ENCODE measurements at places on chromosomes 13 and 19. TPM values are rescaled to one million over a fixed set of nuclear protein-coding genes. Genes with fewer than 3 reads are reported as not detected.

DNA sequence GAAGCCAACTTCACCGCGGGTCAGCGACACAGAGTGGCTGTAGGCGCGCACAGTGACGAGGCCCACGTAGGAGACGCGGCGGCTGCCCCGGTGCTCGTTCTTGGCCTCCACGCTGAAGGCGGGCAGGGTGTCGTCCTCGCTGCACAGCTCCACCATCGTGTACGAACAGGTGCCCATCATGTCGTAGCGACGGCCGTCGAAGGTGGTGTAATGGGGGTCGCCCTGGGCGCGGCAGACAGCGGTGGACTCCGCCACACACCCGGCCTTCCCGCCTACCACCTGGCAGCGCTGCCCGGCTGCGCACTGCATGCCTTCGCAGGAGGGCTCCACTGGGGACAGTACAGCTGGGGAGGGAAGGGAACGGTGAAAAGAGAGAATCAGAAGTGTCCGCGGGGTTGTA, 10.0 kb downstream of the FCGBP start:
- no peak for DNase-seq

Gene ZNF730
- 0.08 TPM for total RNA-seq

- DNase-seq = no peak
Observed at GRCh38 chr13:66424422-66424821, 805.7 kb downstream of the PCDH9 start.

- DNase-seq = no peak
Observed at GRCh38 chr19:41398598-41398997, 980 bp downstream of the BCKDHA start.

- no peak for DNase-seq
Observed at GRCh38 chr19:54387991-54388801, 23.5 kb upstream of the LAIR1 start.

DNA sequence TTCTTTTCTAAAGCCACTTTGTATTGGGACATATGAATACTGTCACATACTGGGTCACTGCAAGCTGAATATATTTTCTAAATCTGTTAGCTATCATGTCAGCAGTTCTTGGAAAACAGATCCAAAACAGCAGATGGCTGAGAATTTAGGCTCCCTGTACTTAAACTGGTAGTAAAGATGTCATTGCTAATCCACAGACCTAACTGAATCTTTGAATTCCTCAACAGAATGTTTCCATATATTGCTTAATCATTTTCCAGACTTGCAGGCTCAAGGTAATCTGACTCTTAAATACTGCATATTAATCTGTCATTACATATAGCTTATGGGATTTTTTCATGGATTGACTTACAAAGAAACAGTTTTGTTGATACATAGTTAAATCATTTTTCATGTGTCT, 639.0 kb upstream of the KLHL1 start:
- no peak for DNase-seq

- DNase-seq = no peak
Observed at GRCh38 chr13:71865874-71866334, 1.1 kb downstream of the DACH1 start.

GRCh38 chr13:75181906-75182305, 300.1 kb downstream of the TBC1D4 start:
- no peak for DNase-seq

Gene ZNF534
- total RNA-seq = not detected

Gene DZIP1
- total RNA-seq = 20.1 TPM

Gene AP3D1
- total RNA-seq = 114 TPM
